ENCODE measurements at places on chromosomes 12 and 14.

- DNase-seq = no peak
These were observed 1016.4 kb downstream of the VRK1 start for GRCh38 chr14:97813556-97813955.

- no peak for DNase-seq
These were observed 18.5 kb downstream of the PPP2R5E start for GRCh38 chr14:63524537-63525155.

DNA sequence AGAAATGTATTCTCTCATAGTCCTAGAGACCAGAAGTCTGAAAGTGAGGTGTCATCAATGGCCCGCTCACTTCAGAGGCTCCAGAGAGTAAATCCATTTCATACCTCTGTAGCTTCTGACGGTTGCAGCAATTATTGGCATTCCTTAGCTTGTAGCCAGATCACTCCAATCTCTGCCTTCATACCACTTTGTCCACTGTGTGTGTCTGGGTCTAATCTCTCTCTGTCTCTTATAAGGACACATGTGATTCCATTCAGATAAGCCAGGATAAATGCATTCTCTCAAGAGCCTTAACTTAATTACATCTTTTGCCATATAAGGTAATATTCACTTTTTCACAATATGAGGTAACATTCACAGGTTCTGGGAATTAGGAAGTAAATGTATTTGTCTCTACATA lies 365.7 kb downstream of the GXYLT1 start:
- no peak for DNase-seq

- DNase-seq = no peak
These were observed 234.3 kb downstream of the DACT1 start for GRCh38 chr14:58872061-58872460.

DNA sequence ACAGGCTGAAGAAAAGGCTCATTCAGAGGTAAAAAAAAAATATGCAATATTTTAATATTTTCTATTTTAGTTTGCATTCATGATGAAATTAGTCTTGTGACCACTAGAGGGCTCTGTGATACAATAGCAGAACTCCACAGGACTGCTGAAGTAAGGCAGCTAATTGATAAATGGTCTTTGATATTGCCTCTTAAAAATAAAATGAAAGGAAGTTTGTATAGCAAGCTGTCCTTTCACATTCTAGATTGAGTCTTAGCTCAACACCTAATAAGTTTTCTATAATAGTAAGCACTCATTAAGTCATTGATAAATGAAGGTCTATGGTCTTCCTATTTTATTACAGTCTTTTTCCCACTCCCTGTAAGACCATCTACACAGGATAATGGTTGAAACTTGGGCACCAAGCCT lies 315.7 kb downstream of the NAV3 start:
- no peak for DNase-seq

DNA sequence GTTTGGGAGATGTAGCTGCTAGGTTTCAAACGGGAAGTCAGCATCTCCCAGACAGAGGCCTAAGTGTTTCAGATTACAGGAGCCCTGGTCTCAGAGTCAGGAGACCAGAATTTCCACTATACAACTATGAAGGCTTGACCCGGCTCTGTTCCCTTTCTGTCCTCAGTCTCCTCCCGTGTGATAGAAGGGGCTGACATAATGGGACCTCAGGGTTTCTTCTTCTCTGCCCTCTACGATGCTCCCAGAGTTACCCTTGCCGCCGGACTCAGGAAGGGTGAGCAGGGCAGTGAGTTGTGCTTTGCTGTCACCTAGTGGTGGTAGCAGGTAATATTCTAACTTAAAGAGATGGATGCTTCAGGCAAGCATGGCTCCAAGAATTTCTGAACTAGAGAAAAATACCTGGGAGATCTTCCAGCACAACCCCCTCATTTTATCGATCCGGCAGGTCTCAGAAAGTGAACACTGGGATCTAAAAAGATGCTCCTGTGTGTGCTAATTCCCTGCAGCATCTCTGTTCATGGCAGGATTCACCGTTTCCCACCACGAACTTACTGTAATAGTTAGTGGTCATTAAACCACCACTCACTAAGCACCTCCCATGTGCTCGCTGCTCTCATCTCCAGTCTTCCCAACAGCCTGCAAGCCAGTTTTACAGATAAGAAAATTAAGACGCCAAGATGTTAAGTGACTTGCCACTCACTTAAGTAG lies 84.4 kb downstream of the VWF start:
- DNase-seq = no peak

- DNase-seq = no peak
These were observed 9.4 kb downstream of the ANKRD9 start for GRCh38 chr14:102500158-102500662.

- DNase-seq = no peak
These were observed 39.2 kb upstream of the EEA1 start for GRCh38 chr12:92968176-92968813.

- DNase-seq = no peak
These were observed 505.1 kb downstream of the FOXG1 start for GRCh38 chr14:29271669-29272068.

- DNase-seq = no peak
These were observed 64.7 kb downstream of the CCDC92 start for GRCh38 chr12:123907726-123908476.

DNA sequence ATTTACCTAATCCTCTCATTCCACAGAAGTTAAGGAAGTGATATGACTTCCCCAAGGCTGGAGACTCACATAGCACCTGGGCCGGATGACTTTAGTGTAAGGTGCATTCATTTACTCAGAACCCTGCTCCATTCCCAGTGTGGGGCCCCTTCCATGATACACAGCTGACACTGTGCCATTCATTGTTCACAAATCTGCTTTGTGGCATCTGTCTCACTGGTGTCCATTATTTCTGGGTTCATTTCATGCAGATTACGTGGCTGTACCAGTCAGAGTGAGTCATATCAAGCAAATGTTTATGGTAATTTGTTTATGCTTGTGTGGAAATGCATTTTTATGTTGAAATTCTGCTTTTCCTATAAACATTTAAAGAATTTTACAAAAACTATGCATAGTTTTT lies 5.2 kb downstream of the ANO4 start:
- no peak for DNase-seq

DNA sequence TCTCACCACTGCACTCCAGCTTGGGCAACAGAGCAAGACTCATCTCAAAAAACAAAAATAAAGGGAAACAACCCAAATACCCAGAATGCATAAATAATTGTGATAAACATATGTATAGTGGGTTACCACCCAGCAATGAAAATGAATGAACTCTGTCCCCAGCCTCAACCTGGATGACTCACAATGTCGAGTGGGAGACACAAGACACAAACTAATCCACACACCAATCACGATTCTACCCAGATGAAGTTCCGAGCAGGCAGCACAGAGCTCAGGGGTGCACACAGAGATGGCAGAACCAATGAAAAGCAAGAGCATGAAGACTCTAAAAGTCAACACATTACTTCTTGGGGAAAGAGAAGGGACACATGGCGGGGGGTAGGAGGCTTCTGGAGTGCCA lies 27.1 kb downstream of the ABCB9 start:
- DNase-seq = no peak

DNA sequence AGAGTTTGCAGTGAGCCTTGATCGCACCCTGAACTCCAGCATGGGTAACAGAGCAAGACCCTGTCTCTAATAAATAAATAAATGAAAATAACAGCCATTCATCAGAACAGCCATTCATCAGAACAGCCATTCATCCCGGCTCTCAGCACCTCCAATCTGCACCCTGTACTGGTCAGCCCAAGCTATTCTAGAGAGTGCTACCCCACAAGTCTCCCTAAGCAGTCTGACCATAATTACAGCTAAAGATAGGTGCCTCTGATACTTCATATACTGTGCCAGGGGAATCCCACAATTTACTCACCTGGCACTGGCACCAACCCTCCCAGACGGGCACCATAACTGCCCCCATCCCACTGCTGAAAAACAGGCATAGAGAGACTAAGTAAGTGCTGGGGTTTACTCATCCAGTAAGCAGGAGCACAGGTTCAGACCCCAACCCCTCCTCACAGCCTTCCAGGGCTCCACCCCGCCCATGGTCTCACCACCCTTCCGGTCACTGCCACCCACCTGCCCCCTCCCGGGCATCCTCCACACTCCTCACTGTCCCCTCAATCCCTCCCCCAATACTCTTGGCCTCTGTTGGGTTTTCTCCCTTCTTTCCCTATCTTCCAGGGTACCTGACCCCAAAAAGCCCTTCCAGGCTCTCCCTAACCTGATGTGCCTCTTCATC lies 15.2 kb upstream of the EIF5 start:
- no peak for DNase-seq

DNA sequence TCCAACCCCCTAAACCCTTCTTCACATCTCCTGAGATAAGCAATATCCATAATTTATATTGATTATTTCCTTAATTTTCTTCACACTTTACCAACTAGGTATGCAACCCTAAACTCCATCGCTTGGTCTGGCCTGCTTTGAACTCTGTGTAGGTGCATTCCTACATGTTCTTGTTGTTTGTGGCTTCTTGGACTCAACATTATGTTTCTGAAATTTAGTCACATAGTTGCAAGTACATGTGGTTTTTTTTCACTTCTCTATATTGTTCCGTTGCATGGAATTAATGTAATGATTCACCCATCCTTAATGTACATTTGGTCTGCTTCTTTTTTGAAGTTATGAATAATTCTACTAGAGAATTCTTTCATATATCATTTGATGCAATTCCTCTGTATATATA lies 1.6 kb upstream of the TAS2R30 start:
- no peak for DNase-seq

GRCh38 chr12:46452061-46452615 lies 79.6 kb upstream of the SLC38A2 start:
- no peak for DNase-seq

Data from NCI-H524 treated with DMSO at 0.1 percent for 48 hours (cell line).